Activated naive CD8-positive, alpha-beta T cell treated with anti-CD3 and anti-CD28 coated beads for 36 hours (primary cell): ENCODE measurements at places on chromosomes 7 and 10. TPM values are rescaled to one million over a fixed set of nuclear protein-coding genes. Genes with fewer than 3 reads are reported as not detected.

The PNLIPRP1 gene
- total RNA-seq: not detected

The ZNF425 gene
- total RNA-seq: 0.87 TPM

The DOCK4 gene
- total RNA-seq: 0.29 TPM

- DNase-seq: no peak
Observed at GRCh38 chr7:122199171-122199570, 55.1 kb upstream of the AASS start.

GRCh38 chr10:100327007-100327717 lies 2.9 kb downstream of the PKD2L1 start:
- peak; percentile 29 for DNase-seq

GRCh38 chr7:114802632-114803031 lies 119.3 kb upstream of the MDFIC start:
- DNase-seq: no peak

GRCh38 chr7:138887085-138887710 lies 89.2 kb upstream of the ATP6V0A4 start:
- DNase-seq: no peak

- DNase-seq: no peak
Observed at GRCh38 chr10:132572545-132572937, 35.0 kb downstream of the INPP5A start.

DNA sequence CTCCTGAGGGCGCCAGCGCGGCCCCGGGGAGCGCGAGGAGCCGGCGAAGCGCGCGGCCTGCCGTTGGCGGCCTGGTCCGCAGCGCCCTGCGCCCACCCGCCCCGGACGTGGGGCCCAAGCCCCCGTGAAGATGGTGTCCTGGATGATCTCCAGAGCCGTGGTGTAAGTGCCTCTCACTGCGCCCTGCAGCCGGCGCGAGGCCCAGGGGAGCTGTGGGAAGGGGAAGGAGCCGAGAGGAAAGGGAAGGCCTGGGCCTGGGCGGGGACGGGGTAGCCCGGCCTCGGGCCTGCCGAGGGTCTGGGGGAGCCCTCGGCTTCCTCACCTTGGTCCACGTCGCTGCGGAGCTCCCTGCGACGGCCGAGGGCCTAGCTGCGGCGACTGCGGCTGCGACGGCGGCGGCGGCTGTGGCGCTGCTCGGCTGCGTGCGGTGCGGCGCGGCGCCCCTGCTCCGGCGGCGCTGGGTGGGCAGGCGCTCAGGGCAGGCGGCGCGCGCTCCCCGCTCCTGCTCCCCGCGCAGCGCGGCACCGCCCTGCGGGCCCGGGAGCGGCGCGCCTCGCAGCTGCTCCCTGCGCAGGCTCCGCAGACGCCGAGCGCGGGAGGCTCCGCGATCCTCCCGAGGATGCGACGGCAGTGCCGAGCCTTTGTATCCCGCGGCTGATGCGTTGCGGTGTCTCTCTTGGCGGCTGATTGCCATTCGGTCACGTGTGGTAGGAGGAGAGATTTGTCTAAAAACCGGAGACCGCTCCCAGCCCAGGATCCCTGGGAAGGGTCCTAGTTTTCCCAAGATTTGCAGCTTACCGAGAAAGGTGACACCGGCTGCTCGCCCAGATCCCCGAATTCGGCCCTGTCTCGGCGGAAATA lies 445 bp downstream of the REEP3 start:
- DNase-seq: peak; percentile 75

DNA sequence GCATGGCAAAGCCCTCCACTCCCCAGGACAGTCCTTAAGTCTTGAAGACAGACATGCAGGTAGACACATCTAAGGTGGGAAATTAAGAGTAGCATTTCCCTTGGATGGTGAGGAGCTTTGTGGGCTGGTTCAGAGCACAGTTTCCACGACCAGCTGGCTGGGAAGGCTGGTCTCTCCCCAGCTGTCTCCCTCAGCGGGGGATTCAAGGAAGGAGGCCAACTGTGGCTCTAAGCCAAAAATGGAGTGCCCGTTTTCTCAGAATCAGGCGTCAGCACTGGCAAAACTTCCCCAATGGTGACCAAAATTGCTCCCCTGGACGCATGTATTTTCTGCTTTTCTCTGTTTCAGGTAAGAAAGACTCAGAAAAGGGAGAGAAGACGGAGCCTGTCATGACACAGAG lies 230.6 kb upstream of the FZD8 start:
- no peak for DNase-seq

GRCh38 chr10:3099291-3100092 lies 32.1 kb downstream of the PFKP start:
- DNase-seq: no peak

DNA sequence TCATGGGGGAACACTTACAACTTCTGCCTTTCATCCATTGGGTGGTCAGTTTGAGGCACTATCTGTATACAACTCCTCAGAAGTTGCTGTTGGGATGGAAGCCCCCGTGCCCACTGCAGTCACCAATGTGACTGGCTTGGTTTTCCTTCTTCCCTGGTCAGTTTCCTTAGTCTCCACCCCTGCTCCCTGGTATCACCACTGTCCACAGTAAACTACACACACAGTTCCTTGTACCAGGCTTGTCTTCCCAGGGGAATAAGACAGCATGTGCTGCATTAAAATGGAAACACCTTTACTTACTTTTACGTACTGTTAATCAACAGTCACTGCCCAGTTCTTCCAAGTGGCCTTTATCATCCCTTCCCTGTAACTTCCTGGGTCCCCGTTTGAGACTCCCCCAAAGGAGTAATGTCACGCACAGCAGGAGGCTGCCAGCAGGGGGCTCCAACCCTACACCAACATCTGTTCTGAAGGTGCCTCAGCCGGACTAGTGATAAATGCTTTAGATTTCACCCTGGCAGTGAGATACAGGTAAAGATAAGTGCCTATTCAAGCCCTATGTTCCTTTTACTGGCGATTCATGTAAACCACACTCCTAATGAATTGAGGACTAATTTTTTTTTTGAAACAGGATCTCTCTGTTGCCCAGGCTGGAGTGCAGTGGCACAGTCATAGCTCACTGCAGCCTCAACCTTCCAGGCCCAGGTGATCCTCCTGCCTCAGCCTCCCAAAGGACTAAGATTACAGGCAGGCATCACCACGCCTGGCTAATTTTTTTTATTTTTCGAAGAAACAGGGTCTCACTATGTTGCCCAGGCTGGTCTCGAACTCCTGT lies 45.3 kb upstream of the PIK3AP1 start:
- peak; percentile 67 for DNase-seq

DNA sequence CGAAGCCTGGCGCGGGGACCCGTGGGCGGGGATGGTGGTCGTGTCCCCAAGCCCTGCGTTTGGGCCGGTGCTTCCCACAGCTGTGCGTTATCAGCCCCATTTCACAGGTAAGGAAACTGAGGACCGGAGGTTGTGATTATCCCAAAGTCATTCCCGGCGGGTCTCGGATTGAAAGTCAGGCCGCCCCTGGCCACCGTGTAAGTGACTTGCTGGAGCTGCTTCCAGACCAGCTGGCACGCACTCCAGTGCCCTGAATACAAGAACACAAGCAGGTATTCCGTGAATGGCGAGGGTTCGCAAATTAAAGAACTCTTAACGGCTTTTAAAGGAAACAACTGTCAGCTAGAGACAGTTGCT lies 675 bp upstream of the ATE1 start:
- no peak for DNase-seq

GRCh38 chr10:133276435-133277201 lies at the start of gene ADAM8:
TSS of gene ADAM8 (minus strand) at chr10:133276868. CDS start at chr10:133276817, 51 bp downstream.
- DNase-seq: peak; percentile 77

GRCh38 chr10:88865281-88865876 lies 13.7 kb upstream of the ANKRD22 start:
- DNase-seq: no peak

GRCh38 chr7:2353936-2354185 lies 766 bp upstream of the EIF3B start:
- DNase-seq: peak; percentile 87

GRCh38 chr10:21171197-21171935 lies 274.3 kb upstream of the NEBL start:
- DNase-seq: no peak

DNA sequence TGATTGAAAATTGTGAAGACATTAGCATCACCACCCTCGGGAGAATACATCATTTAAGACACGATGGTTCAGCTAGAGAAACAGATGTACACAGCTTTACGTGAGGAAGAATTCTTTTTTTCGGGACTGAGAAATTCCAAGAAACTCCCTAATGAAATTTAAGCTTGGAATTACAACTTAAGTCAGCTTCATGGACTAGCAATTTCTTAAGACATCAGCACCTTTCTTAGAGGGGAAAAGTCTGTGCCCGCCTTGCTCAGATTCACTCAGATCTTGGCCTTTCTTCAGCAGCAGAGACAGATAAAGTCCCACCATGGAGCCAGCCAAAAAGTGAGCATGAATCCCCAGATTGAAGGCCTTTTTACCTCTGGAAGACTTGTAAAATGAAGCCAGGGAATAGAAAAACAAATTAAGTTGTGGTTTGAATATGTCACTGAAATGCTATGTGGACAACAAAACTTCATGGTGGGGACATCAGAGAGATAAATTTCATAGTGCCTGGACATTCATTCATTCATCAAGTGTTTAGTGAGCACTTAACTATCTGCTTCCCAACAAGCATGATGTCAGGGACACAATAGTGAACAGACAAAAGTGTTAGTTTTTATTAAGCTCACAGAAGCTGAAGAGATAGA lies 32.1 kb downstream of the PRKG1 start:
- no peak for DNase-seq
